Activated T-cell treated with anti-CD3 and anti-CD28 coated beads for 1 hour (primary cell): ENCODE measurements at places on chromosomes 1 and 21.

- DNase-seq, result no peak
Observed at GRCh38 chr1:228848406-228848805, 113.1 kb downstream of the RHOU start.

- no peak for DNase-seq
Observed at GRCh38 chr1:205359771-205360565, 3.2 kb upstream of the KLHDC8A start.

- no peak for DNase-seq
Observed at GRCh38 chr1:10082785-10083479, 50.2 kb downstream of the UBE4B start.

GRCh38 chr1:63746129-63746864 lies 27.5 kb upstream of the ROR1 start:
- no peak for DNase-seq

DNA sequence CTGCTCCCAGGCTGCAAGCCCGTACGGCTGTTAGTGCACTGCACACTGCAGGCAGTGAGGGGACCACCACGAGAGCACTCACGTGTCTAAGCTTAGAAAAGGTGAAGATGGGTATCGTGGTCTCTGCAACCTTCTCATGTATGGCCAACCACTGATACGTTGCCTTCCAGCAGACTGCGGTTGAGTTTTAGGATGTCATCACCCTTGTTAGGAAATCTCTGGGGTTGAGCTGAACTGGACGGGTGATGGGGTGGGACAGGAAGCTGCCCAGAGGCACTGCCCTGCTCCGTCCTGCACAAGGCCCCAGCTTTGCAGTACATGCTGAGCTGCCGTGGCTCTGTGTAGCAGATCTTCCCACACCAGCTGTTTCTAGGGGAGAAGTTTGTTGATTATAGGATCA lies 43.3 kb downstream of the FAAP20 start:
- DNase-seq, result no peak

GRCh38 chr1:57483954-57484353 lies 60.1 kb upstream of the DAB1 start:
- no peak for DNase-seq

GRCh38 chr1:73947009-73947408 lies 251.0 kb downstream of the LRRIQ3 start:
- no peak for DNase-seq

- DNase-seq, result no peak
Observed at GRCh38 chr1:38152351-38153065, 105.9 kb upstream of the POU3F1 start.

- no peak for DNase-seq
Observed at GRCh38 chr1:89757532-89757931, 63.3 kb upstream of the LRRC8D start.
